ENCODE measurements at places on chromosomes 16 and 17. TPM values are rescaled to one million over a fixed set of nuclear protein-coding genes. Genes with fewer than 3 reads are reported as not detected.
A peak's percentile ranks its signal among the peaks of the same experiment; 100 is the strongest.

The GNG13 gene
- 0.40 TPM for total RNA-seq

GRCh38 chr16:89491238-89491869, 993 bp upstream of the ANKRD11 start:
- DNase-seq: no peak

The FGF11 gene
- 1.2 TPM for total RNA-seq

DNA sequence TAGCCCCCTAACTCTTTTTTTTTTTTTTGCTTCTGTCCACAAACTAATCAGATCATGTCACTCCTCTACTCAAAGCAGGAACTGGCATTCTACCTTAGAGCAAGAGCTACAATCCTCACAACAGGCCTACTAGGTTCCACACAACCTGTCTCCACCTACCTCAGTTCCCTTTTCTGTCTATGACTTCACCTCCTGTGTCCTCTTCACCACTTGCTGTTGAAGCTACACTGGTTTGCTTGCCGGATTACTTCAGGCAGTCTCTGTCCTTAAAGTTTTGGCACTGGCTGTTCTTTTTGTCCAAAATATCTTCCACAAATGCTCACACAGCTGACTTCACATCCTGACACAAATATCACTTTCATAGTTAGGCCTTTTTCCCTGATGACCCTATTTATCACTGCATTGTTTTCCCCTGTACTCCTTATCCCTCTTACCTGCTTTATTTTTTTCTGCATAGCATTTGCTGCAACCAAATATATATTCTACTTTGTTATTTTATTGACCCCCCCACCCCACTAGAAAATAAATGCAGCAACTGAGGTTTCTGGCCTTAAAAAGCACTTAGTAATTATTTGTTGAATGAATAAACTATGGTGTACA, 72.0 kb downstream of the KANSL1 start:
- no peak for DNase-seq

- peak; percentile 70 for DNase-seq
Observed at GRCh38 chr17:81071761-81072741, 37.1 kb downstream of the BAIAP2 start.

DNA sequence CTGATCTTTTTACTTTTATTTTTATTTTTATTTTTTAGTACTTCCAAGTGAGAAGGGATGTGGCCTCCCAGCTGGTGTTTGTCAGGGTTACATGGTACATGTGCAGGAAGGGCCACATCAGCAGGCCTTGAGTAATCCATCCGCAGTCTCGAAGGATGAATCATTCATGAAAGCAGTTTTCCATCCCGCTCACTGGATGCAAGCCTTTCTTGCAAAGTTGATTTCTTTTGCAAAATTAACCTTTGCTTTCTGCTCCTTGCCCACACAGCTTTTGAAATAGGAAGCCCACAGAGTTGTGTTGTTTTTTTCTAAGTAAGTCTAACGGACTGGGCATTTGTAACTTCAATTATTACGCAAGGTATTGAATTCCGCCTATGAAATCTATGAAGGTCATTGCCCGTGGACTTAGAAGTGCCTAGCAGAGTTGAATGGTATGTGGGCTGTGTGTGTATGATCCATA, 157.4 kb downstream of the PRKCA start:
- no peak for DNase-seq

DNA sequence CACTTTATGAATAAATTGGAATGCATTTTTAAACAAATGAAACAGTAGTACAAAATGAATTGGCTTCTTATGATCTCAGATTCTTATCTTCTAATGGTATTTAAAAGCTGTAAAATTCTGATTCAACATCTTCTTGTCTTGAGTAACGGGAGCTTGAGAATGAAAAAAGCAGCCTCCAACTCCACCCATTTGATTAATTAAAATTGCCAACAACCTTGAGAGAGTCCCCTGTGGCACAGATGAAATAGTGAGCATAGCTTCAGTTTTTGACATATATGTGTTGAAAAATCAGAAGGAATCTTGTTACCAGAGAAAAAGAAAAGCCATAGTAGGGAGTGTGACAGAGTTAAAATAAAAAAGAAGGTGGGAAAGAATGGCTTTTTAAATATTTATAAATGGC, 1426.1 kb upstream of the CDH8 start:
- DNase-seq: no peak

DNA sequence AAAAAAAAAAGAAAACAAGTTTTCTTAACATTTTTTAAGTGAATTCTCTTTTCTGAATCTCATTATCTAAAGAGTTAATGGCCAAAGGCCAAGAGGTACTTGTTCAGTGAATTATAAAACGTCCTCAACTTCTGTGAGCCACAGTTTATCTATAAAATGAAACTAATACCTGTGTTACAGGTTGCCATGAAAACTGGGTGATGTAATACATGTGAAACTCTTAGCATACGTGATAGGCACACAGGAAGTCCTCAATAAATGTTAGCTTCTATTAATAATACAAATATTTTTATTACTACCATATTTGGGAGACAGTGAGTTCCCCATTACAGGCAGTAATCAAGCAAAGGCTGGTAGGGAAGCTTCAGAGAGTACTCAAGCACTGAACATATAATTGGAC, 13.5 kb upstream of the INPP5K start:
- DNase-seq: no peak

DNA sequence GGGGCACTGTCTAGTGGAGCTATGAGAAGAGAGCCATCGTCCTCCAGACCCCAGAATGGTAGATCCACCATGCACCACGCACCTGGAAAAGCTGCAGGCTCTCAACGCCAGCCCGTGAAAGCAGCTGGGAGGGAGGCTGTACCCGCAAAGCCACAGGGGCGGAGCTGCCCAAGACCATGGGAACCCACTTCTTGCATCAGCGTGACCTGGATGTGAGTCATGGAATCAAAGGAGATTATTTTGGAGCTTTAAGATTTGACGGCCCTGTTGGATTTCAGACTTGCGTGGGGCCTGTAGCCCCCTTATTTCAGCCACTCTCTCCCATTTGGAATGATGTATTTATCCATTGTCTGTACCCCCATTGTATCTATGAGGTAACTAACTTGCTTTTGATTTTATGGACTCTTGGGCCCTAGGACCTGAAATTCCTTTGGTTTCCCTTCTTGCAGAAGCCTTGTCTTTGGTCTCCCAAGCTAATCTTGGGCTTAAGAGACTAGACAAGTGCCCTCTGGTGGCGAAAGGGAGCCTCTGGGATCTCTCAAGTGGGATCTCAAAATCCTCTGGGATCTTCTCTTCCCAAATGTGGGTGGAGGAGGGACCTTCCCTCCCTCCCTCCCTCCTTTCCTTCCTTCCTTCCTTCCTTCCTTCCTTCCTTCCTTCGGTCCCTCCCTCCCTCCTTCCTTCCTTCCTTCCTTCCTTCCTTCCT, 58.2 kb upstream of the HAPSTR1 start:
- peak; percentile 75 for DNase-seq

- DNase-seq: no peak
Observed at GRCh38 chr16:12162151-12162985, 185.8 kb downstream of the SNX29 start.

The DRC3 gene
- 0.61 TPM for total RNA-seq

DNA sequence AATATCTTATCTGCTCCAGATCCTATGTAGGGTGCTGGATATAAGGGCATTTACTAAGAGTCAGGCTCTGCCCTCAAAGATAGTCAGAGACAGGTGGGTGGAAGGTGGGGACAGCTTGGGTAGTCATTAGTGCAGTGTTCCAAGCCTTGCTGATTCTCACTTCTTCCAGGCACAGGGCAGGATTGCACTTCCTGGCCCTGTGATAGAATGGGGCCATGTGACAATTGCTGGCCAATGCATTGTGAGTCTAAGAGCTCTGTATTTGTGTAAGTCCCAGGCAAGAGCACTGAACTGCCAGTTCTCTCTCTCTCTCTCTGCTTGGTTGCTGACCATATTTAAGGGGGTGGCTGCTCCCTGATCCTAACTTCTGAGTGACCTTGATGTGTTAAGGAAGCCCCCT, 112.1 kb downstream of the C16orf78 start:
- DNase-seq: no peak

DNA sequence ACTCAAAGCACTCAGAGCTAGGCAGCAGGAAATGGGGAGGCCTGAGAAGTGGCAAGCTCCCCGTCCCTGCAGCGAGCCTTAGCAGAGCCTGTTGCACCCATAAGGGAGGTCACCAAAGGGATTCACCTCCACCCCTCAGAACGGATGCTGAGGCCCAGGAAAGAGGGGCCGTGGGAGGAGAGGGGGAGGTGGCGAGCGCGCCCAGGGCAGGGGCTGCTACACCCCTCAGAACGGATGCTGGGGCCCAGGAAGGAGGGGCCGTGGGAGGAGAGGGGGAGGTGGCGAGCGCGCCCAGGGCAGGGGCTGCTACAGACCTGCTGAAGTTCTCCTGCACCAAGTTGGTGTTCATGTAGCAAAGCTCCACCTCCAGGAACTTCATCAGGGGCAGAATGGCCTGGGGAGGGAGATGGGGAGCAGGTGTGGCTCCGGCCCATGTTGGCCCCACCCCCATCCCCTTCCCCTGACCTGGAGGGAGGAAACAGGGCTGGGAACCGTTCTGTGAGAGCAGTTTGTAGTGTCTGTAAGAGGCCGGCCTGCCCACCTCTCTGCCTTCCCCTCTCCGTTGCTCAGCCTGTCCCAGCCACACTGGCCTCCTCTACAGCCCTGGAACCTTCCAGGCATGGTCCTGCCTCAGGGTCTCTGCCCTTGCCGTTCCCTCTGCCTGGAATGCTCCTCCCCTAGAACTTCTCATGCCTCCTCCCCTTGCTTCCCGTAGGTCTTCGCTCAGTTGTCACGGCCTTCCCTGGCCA, 11.4 kb downstream of the UNC13D start:
- no peak for DNase-seq

DNA sequence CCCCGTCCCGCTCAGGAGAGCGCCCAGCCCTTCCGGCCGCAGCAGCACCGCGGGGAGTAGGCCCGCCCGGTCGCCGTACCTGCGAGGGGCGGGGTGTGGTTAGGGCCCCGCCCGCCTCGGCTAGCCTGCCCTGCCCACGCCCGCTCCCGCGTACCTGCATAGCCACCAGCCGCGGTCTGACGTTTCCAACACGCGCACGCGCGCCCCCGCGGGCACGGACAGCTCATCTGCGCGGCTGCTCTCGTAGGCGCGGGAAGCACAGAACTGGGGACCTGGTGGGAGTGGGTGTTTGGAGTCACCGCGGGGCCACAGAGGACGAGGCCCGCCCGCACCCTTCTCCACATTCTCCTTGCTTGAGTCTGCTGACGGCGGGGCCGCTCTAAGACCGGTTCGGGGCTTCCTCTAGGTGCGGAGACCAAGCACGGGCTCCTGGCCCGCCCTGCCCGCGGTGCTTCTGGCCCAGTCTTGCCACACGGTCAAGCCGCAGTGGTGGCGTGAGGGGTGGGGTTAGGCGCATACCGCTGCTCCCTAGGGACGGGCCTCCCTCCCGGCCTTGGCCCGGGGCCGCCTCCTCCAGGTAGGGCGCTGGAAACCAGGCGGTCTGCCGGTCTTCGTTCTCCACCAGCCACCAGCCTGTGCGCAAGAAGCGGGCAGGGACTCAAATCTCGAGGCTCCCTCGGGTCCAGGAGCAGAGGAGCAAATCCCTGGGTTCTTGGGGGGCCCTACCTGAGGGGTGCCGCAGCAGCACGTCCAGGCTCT, 1.8 kb downstream of the NOXO1 start:
- peak; percentile 90 for DNase-seq

DNA sequence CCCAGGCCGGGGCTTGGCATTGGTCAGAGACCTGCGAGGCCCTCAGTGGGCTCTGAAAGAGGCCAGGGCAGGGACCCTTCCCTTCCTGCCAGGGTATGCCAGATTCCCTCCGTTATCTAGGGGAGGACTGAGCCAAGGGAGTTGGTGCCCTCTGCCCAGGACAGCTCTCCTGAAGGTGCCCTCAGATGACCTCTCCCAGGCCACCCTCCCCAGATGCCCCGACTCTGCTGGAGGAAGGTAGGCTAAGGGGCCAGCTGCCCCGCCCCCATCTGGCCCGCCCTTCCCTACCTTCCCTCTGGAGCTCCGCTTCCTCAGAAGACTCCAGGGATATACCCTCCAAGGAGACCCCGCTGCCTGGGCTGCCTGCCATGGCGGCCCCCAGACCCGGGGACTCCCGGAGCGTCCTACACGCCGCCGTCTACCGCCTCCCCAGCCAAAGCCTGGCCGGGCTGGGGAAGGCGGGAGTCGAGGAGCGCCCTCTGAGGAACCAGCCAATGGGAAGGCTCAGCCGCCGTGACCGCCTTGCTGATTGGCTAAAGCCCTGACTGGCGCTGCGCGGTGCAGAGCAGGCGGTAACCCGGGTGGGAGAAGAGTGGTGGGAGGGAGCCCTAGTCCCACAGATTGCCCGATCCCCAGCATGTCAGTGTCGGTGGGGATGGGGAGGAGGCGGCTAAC, 7.0 kb downstream of the MPP2 start:
- DNase-seq: peak; percentile 74

The TAT gene
- total RNA-seq: 0.67 TPM

DNA sequence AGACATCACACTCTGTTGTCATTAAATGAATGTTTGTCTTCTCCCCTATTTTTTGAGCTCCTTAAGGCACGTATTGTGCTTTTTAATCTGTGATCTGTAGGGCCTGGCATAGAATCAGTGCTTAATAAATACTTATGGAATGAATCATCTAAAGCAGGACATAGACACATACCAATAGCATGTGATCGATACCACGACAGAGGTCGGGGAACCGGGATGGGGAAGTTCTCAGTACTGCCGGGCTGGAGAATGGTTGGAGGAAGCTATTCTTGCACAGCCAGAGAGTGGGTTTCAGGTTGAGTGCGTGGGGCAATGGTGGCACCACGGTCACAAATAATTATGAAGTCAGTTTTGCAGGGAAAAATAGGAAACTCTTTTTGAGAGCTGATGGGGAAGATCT, 26.8 kb downstream of the NLRP1 start:
- DNase-seq: no peak

The KREMEN2 gene
- total RNA-seq: 0.89 TPM

The SCGB1C2 gene
- total RNA-seq: not detected

GRCh38 chr16:17382514-17382913, 88.2 kb downstream of the XYLT1 start:
- no peak for DNase-seq

The GINS2 gene
- total RNA-seq: 3.2 TPM

GRCh38 chr16:29302976-29303375, 103.5 kb downstream of the NPIPB11 start:
- no peak for DNase-seq

GRCh38 chr16:11253009-11253994, 2.7 kb downstream of the SOCS1 start:
- no peak for DNase-seq

GRCh38 chr16:29231244-29231643, 175.3 kb downstream of the NPIPB11 start:
- DNase-seq: no peak

DNA sequence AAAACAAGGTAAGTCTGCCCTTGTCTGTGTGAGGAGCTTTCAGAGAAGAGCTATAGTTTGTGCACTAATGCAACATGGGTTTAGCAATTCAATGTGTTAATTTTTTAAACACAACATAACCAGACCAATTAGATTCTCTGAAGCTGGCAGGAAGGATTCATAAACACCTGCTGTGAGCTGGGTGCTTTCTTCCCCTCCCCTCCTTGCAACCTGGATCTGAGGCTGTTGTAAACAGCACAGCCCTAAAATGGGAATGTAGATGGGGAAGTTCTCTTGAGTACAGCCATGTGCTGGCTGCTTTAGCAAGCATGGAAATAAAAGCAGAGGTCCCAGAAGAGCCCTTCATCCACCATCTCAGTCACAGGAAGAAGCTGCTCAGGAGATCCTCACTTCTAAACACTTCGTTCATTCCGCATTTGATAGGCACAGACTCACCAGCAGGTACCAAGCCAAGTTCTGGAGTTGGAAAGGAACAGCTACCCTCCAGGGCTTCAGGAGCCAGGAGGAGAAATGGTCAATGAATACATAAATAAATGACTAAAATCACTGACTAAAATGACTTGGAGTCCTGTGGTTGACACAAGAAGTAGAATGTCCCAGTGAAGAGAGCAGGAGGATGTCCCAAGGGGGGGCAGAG, 21.7 kb downstream of the AXIN2 start:
- no peak for DNase-seq
